Activated CD4-positive, alpha-beta T cell treated with anti-CD3 and anti-CD28 coated beads, Interleukin-2, amount 50 U/mL, for 24 hours (primary cell): ENCODE measurements at places on chromosomes 1 and 21.

- no peak for DNase-seq
These were observed 333.8 kb downstream of the PTPRU start for GRCh38 chr1:29569971-29570634.

- DNase-seq = no peak
These were observed 61.4 kb downstream of the OLFML2B start for GRCh38 chr1:161962091-161962887.

- no peak for DNase-seq
These were observed 42.5 kb downstream of the LAMC2 start for GRCh38 chr1:183228347-183229220.

GRCh38 chr21:23009360-23009759 is 2011.2 kb downstream of the NCAM2 start:
- no peak for DNase-seq

DNA sequence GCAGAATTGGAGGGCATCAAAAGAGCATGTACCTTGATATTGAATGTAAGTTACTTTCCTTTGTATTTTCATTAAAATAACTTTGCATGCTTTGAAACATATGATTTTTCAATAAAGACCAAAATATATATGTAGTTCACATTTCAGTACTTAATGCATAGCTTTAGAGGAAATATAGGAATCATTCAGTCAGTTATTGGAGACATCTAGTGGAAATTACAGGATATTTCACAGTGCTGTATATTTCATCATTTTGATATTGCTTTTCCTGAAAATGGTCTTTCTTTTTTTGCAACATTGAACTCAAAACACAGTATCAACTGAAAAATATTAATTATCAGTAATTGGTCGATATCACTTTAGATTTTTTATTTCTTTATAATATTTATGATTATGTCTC is 375.8 kb downstream of the NCAM2 start:
- no peak for DNase-seq

GRCh38 chr1:61157468-61157987 is 75.2 kb downstream of the NFIA start:
- DNase-seq = no peak

GRCh38 chr1:39154553-39155421 is 49.7 kb upstream of the MACF1 start:
- no peak for DNase-seq

DNA sequence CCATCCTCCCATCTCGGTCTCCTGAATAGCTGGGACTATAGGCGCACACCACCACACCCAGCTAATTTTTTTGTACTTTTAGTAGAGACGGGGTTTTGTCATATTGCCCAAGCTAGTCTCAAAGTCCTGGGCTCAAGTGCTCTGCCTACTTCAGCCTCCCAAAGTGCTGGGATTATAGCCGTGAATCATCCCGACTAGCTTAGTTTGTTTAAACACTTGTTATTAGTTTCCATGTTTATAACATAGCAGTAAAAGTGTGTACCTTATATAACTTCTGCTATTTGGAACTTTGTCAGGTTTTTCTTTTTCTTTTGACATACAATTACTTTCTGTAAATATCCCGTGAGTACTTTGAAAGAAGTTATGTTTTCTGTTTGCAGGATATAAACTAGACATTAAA is 60.6 kb upstream of the C1orf21 start:
- no peak for DNase-seq
